ENCODE measurements at places on chromosomes 4 and X.

DNA sequence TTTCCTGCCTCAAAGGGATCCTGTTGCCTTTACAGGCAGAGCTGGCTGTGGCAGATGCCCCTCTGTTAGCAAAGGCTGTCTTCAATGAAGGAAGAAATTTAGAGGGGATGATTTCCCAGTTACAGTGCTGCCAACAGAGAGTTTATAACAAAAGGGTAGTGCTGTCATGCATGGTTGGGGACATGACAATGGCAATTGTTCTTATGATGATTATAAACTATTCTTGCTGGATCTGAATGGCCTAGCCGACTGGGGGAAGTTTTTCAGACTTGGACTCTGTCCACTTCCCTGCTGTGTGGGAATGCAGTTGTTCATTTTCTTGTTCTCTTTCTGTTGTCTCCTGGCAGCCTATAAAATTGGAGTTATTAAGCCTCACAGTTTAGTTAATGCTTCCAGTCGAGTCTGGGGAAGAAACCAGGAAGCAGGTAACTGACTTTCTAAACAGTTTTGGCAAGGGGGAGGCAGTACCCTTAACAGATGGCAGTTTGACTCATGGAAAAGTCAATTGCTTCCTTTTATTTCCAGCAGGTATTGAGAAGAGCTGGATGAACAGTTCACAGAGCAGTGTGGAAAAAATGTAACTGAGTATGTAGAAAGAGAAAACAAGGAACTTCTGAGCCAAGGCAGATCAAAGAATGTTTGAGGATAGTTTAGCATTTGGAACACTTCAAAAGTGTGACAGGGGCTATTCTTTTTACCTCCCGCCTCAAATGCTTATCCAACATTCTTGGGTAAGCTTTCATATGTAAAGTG, 582.6 kb downstream of the RAPGEF2 start:
- DNase-seq: no peak

- DNase-seq: no peak
These were observed 39.7 kb upstream of the DCLK2 start for GRCh38 chr4:150038335-150039076.

DNA sequence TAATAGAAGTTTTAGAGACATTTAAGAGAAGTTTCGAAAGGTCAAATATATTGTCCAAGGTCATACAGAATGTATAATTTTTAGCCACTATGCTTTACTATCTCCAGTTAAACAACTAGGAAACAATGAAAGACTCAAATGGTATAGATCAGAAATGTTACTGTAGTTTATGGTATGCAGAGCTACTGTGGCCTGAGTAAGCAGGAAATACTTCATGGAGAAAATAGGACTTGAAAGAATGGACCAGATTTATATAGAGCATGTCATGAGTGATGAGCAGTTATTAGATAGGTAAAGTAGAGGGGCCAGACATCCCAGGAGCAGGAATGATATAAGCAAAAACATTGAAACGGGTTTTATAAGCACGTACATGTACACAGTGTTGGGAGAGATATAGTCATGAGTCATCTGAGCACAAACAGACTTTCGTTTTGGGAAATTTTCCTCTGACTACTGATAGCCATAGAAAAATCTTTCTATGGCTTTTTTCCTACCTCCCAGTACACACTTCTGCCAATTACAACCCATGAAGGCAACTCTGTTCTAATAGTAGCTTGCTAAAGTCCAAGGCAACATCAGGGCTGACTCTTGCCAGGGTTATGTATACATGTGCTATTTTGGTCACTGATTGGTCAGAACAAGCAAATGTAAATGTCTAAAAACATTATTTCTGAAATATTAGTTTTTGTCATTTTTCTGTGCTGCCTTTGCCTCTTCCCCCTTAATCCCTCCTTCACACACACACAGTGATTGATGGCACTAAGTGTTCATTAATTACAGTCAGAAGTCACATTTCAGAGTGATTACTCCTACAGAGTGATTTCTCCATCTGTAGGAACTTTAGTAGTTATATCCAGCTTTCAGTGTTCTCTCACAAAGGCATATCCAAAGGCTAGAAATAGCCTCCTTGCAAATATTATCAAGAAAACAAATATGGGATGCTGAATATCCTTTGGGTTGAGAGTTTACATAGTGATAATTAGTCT, 198.7 kb downstream of the ENOX2 start:
- DNase-seq: no peak

DNA sequence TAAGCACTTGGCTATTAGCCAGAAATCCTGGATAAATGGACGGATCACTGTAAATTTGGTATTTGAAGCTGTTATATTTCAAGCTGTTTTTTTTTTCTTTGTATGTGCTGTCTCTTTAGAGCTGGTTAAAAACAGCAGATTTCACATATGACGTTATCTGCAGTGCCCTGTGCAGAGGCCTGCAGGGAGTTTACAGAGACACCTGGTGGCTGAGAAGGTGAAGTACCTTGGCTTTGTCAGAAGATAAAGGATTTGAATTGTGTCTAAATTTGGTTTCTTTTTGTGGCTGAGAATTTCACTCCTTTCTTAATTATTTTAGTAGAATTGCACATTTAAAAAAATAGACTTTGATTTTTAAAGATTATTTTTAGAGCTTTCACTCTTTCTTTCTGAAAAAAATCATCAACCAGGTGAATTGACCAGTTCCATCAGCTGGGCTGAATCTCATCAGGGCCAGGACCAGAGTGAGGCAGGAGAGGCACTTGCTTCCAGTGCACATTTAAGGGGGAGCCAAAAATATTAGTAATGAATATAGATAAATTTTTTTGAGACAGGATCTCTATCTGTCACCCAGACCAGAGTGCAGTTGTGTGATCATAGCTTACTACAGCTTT, 9.6 kb upstream of the CHRNA9 start:
- DNase-seq: peak; percentile 35

GRCh38 chr4:55444827-55445226, 49.1 kb downstream of the TMEM165 start:
- no peak for DNase-seq

DNA sequence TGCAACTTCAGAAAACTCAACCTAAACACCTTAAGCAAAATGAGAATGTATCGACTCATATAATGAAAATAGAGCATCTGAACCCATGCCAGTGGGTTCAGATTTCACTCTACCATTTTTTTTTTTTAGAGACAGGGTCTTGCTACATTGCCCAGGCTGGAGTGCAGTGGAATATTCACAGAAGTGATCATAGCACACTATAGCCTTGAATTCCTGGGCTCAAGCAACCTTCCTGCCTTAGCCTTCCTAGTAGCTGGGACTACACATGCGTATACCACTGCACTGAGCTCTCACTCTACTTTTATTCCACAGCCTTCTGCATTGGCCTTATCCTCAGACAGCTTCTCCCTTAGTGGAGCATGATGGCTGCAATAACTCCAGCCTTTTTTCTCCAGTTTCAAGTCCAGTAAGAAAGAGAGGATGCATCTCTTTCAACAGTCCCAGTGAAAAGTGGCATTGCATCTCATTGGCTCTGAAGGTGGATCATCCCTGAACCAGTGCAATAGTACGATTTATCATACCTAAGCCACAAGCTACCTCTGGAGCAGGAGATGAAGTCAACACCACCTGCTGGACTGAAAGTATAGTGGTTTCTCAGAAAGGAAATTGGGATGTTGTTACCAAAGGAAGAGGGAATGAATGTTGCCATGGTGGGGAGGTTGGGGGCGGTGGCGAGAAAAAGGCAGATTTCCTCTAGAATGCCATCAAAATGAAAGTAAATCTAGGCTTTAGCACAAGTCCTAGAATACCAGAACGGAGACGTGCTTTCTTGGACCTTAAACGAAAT, 2.0 kb upstream of the SOD3 start:
- no peak for DNase-seq

DNA sequence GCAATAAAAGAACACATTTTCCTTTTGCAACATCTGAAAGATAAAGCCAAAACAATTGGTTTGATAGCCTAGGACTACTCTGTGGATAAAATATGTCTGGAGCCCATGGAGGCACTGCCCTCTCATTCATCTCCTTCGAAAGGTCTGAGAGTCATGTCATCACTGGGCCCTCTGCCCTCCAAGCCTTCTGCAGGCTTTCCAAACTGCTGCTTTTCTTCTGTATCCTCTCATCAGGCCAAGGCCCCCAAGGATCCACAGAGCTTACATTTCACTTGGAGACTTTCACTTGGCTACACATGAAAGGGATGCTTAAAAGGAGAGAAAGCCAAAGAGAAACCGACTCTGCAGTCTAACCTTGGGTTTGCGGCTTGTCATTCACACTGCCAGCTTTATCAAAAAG, 109.9 kb downstream of the SH3RF1 start:
- no peak for DNase-seq

GRCh38 chrX:32397562-32398216, 813.7 kb downstream of the DMD start:
- DNase-seq: no peak

GRCh38 chr4:159015841-159016240, 87.0 kb upstream of the RAPGEF2 start:
- DNase-seq: no peak

DNA sequence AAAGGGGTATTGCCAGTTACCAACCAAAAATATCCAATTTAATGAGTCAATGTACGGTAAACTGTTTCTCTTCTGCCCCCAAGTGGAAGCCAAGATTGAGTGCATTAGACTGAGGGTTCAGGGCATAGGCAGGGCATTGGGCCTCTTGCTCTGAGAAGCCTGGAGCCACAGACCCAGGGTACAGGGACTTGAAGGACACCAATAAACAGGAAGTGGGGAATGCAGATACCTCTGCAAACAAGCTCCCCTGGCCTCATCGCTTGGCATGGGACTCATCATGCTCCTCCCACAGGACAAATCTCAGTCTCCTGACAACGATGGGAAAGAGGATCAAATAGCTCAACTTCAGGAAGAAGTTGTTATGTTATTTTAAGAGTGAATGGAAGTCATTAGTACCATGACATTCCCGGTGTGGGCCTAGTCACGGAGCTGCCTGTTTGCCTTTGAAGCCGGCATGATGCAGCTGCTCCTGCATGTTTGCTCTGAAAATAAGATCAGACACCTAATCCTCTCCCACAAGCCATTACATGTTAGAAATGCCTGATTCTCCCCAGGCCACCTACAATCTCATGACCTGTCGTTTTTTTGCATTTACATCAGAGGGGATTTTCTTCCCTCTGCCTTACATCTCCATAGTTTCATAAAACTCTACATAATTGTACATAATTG, 224.2 kb downstream of the RCHY1 start:
- DNase-seq: no peak

- no peak for DNase-seq
These were observed 2053.5 kb upstream of the TENM3 start for GRCh38 chr4:180189666-180190065.

DNA sequence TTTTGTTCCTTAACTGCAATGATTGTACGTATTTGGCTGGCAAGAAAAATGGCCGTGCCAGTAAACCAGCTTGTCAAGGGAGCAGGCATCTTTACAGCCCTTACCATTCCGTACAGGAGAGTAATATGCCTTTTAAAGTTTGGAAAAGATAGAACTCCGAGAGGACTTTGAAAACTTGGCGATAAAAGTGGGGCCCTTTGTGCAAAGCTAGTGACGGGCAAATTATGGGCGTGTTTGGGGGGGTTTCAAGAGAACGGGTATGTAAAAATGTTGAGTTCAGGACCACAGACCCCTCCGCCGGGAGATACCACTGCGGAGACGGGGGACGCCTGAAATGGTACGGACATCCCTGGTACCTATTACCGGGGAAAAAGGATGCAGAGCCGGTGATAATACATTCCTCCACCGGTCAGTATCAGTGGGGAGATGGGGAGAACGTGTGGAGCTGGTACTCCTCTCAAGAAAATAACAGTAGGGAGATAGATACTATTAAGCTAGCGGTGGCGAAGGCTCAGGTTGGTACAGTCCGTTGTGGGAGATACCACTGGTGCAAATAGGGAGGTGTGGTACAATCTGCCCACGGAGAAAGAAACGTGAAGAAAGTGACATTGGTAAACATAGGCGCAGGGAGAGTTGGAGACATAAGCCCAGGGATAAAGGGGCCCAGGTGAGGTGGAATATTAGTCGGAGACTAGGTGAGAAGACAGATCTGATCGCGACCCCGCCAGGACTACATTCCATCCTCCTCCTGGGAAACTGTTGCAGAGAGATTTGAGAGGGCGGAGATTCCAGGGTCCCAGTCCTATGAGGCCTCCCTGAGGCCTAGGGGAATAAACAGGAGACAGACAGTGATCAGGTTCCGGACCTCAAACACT, 14.5 kb downstream of the SPACA5 start:
- DNase-seq: peak; percentile 51

GRCh38 chr4:155288999-155289398, 80.6 kb downstream of the NPY2R start:
- no peak for DNase-seq

DNA sequence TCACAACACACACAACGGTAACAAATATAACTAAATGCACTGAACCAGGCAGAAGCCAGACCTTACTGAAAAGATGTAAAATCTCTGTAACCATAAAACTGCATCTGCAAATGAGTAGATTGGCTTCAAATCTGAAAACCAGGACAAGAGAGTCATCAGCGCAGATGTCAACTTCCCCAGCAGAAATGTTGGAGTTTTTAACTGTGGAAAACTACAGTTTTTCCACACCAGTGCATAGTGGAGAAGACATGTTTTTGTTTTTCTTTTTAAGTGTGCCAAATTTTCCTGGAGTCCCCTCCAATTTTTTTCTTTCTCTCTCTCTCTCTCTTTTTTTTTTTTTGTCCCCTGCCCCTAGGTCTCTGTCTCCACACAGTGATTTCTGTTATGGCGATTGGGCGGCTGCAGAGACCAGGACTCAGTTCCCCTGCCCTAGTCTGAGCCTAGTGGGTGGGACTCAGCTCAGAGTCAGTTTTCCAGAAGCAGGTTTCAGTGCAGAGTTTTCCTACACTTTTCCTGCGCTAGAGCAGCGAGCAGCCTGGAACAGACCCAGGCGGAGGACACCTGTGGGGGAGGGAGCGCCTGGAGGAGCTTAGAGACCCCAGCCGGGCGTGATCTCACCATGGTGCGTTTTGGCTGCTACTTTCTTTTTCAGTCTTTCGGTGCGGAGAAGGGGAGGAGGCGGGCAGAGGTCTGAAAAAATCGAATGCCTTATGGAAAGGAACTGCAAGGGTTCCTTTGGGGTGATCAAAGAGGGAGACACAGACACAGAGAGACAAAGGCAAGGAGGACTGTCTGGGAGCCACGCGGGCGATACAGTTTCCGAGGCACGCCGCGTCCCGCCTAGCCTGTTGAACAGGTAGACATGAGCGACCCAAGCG, at the start of gene GUCY1A1:
TSS of gene GUCY1A1 (plus strand) at position 505 of the 878 bp plus-strand sequence. CDS start 30,020 bp downstream, outside the sequence.
- DNase-seq: no peak

GRCh38 chr4:712916-713632, 7.4 kb downstream of the PCGF3 start:
- DNase-seq: no peak

DNA sequence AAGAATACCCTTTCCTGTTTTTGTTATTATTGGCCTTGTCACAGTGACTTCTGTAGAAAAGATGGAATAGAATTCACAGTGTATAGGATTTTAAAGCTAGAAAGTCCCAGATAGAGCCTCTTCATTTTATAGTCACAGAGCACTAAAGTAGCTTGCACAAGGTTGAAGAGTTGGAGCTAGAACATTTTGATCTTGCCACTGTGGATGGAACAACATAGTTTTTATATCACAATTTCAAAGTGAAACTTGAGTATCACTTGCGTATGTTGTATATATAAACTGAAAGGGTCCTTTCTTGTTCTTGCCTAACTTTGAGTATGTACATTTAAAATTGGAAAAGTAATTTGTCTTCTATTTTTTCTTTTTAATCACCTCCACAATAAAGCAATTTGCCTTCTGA, 2.7 kb downstream of the USO1 start:
- DNase-seq: no peak

- DNase-seq: no peak
These were observed 75.7 kb upstream of the WDR1 start for GRCh38 chr4:10192331-10192730.

Measured in activated CD8-positive, alpha-beta memory T cell treated with anti-CD3 and anti-CD28 coated beads for 1 hour (primary cell).